ENCODE measurements at places on chromosomes 5 and 9.

DNA sequence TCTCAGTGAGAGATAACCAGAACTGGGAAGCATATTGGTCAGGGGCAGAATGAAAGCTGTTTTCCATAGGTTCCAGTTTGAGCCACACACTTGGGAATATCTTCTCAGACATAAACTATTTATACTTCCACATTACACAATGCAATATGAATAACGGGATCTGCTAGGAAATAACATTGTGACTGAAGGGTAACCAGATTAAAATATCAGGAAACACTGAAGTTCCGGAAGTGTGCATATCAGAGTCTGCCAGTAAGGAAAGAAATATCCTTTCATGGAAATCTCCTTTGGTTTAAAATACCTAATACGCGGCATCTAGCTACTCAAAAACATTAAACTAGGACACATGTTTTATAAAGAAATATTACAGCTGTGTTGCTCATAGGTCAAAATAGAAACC, 56.3 kb downstream of the ST8SIA4 start:
- no peak for DNase-seq

DNA sequence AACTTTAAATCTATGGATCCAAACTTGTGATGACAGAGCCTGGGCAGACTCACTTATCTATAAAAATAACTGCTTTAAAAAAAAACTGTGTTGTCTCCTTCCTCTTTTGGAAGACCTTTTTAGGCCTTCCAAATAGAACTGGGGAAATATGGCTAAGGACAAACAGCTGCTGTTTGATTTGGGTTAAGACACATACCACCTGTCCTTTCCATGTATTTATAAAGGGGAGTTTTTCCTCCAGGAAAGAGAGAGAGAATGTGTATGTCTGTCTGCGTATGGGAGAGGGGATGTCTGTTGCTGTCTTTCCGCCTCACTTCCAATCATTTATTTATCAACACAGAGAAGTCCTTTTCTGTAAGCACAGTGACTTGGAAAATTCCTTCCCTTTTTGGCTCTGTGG, 2.8 kb downstream of the ARHGEF37 start:
- no peak for DNase-seq

- no peak for DNase-seq
Measured at GRCh38 chr5:20636686-20637085, 648.7 kb upstream of the CDH18 start.

- no peak for DNase-seq
Measured at GRCh38 chr5:143350751-143351602, 52.5 kb downstream of the NR3C1 start.

DNA sequence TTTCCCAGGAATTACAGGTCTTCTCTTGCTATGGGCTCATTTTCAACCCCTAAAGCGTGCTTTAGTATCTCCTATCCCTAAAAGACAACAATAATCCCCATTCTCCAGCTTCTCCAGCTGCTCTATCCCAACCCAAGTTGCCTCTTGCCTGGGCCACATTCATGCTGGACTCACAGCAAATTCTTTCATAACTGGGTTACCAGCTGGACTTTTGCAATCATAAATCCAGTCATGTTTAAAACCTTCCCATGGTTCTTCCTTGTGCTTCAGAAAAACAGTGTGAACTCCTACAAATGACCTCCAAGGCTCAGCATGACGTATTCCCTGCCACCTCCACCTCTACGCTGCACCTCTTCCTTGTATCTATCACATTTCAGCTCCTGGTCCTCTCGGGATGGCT, 346.9 kb downstream of the GADD45G start:
- DNase-seq, result no peak

- DNase-seq, result no peak
Measured at GRCh38 chr9:122392714-122393113, 21.9 kb downstream of the PTGS1 start.

- no peak for DNase-seq
Measured at GRCh38 chr5:134576386-134577021, 51.0 kb downstream of the JADE2 start.

DNA sequence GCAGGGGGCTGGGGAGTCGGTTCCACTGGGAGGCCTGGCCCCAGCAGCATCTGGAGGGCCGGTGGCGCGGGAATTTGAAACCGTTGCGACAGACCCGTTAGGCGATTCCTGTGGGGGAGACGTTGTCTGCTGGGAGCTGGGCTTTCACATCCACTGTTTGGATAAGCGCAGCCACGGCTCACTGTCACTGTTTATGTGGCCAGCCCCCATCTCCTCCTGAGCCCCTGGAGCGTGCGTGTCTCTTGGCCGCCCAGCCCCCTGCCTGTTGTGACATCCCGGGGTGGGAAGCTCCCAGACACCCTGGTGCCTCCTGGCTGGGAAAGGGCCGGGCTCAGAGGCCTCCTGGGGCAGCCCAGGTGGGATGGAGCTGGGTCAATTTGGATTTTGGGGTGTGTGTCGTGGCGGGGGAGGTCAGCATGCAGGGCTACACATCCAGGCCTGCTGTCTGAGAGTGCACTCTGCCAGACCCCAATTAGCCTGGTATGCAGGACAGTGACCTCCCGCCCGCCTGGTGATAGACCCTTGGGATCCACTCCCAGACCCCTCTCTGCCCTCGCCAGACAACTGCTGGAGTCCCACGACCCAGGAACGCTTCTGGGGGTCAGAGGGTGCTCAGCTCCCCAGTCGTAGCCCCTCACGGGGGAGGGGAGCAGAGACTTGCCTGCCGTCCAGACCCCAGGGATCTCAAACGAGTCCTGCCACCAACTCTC, 62.0 kb upstream of the RNU6ATAC start:
- DNase-seq, result no peak

DNA sequence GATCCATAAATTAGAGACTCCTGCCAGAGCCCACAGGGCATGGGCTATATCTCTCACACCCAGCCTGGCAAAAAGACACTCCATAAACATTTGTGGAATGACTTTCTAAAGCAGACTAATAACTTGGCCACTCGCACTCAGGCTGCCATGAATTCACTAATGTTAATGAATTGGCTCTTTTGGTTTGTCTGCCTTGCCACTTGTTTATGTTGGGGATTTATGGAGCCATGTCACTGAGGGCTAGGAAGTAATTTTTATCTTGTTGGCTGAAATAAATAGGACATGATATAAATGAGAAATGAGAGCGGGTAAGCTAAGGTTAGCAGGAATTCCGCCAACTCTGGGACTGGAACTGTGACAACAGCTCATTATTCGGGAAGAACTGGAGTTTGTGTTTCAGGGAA, 55.2 kb downstream of the DROSHA start:
- no peak for DNase-seq

- no peak for DNase-seq
Measured at GRCh38 chr9:125538092-125538473, 168.9 kb downstream of the MAPKAP1 start.

GRCh38 chr5:59040804-59041201, 457.9 kb downstream of the RAB3C start:
- no peak for DNase-seq

- DNase-seq, result no peak
Measured at GRCh38 chr9:85223506-85224125, 518.1 kb downstream of the AGTPBP1 start.

GRCh38 chr5:68406767-68407241, 191.2 kb downstream of the PIK3R1 start:
- no peak for DNase-seq

- DNase-seq, result no peak
Measured at GRCh38 chr5:113794981-113795380, 281.5 kb downstream of the YTHDC2 start.

DNA sequence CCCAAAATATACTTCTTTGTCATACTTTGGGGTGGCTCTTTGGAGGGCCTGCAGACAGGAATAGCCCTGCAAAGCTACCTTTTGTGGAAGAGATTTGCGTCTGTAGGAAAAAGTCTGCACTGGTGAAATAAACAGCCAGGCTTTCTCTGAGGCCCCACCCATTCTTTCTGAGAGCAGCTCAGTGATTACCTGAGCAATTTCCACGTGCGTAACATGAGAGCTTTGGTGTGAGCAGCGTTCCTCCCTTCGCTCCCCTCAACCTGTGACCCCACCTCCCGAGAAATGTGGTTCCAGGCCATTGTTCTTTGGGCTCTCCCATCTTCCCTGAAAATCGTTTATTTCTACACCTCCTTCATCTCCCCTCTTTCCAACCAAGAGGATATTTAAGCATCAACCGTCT, 23.8 kb upstream of the FBP1 start:
- DNase-seq, result no peak

GRCh38 chr5:177469750-177470525, 3.5 kb downstream of the DBN1 start:
- no peak for DNase-seq

DNA sequence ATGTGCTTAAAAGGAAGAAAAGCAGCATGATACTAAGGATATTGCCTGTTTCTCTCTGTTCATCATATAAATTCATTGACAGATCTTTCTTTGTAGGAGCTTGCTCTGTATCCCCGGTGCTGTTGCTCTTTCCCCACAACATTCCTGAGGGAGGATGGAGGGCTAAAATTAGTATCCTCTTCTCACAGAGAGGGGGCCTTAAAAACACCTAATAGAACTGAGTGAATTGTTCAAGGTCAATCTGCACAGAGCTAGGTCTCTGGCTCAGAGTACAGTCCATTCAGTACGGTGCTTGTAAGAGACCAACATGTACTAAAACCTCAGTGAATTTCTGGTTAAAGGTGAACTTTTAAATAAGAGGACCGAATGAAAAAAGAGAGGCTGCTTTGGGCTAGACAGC, 88.7 kb downstream of the PALM2AKAP2 start:
- no peak for DNase-seq

DNA sequence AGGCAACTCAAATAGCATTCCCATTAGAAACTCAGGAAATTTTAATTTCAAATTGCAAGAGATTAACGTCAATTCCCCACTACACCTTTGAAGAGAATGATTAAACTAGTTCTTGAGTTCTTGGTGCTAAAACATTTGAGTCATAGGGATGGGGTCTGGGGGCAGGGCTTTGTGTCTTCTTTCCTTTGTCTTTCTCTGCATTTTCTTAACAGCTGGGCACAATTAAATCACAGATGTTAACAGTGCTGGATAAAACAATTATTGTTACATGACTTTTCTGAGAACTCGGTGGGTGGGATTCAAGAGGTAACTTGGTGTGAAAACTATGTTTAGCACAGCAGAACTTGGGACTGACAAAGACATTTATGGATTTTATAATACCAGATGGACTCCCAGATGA, 351.9 kb upstream of the TNC start:
- no peak for DNase-seq

- DNase-seq, result no peak
Measured at GRCh38 chr5:43592363-43592762, 10.6 kb upstream of the NNT start.
